ENCODE measurements at places on chromosomes 16 and 17.

DNA sequence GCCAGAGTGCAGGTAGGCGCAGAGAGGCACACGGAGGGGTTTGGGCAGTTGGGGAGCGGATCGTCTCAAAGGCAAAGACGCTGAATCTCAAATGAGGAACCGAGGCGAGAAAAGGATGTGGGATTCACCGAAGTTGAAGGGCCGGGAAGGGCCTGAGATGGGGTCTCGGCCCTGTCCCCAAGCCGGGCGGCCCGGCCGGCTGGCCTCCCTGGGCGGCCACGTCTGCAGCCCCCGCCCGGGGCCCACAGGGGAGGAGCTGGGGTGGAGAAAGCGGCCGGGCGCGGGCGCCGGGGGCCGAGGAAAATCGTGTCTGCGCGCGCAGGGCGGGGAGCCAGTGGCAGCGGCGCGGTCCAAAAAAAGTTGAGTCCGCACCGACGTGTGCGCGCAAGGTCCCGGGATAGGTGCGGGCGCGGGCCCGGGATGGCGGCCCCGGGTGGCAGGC, 458 bp downstream of the SLC12A4 start:
- peak; percentile 71 for DNase-seq

DNA sequence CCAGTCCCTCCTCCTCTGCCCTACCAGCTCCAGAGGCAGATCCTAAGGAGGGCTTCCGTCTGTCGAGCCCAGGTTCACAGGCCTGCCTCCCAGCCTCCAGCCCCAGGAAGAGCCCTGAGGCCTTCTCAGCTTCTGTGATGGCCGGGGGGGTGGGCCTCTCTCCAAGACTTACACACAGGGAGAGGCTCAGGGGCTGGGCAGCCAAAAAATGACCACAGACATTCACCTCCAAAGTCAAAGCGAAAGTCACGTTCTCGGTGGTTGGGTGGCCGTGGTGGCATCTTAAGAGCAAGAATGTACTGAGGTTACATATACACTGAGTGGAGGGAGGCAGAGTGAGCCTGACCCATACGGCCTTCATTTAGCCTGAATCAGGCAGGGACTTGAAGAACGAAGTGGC, 119.1 kb downstream of the CCDC182 start:
- no peak for DNase-seq

- no peak for DNase-seq
Measured at GRCh38 chr16:25172831-25173230, 43.9 kb upstream of the AQP8 start.

- DNase-seq: no peak
Measured at GRCh38 chr17:70683936-70684335, 514.6 kb downstream of the KCNJ2 start.

DNA sequence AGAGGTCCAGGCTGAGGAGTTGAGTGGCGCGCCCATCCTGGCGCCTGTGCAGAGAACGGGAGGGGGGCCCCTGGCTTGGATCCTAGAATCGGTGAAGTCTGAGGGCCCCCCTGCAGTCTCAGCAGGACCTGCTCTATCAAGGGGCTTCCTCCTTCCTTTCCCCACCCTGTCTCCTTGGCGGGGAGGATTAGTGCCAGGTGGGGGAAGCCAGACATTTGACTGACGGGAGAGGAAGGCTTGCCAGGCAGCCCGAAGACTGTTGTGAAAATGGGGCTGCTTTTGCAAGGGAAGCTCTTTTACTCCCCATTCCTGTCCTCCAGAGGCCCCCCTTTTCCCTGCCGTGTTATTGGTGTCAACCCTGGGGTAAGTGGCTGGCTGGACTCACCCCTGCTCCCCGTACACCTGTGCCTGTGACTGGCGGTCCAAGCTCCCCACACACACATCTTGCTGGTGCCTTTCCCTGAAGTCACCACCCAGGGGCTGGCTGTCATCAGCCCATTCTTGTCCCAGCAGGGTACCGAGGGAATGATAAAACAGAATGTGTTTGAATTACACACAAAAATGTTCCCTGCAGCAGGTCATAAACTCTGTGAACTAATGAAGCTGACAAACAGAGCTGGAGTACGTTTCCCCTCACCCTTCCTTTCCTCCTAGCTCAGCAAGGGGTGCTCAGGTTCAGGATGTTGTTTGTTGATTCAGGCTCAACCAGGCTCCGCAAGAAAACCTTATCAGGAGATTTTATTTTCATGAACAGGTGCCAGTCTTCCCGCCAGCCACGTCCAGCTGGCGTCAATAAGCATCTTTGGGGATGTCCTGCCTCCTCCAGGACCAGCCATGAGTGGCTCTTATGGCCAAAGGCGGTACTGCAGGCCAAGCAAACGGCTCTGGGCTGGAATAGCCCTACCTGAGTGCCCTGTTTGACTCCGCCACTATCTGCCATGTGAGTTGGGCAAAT, 4.4 kb upstream of the ARMC7 start:
- no peak for DNase-seq

DNA sequence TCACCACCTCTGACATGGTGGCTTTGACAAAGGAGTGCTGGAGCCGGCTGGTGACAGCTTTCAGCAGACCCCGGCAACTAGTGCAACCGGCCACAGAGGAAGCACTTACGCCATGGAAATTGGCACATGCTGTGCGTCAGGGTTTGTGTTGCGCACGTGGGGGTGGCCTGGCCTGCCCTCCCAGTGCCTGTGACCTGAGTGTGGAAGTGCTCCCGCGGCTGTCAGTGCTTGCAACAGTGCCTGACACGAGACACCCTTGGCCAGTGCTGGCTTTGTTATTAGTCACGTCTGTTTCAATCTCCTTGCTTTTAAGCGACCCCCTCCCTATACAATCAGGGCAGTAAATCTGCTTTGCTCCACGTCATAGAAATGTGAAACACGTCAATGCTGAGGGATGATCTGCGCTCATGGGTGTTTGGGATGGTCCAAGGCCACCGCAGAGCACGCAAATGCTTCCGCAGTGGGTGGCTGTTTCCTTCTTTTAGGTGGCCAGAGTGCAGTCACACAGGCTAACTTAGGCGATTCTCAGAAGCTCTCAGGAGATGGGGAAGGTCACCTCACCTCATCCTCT, 64.3 kb downstream of the PGS1 start:
- DNase-seq: peak; percentile 69

DNA sequence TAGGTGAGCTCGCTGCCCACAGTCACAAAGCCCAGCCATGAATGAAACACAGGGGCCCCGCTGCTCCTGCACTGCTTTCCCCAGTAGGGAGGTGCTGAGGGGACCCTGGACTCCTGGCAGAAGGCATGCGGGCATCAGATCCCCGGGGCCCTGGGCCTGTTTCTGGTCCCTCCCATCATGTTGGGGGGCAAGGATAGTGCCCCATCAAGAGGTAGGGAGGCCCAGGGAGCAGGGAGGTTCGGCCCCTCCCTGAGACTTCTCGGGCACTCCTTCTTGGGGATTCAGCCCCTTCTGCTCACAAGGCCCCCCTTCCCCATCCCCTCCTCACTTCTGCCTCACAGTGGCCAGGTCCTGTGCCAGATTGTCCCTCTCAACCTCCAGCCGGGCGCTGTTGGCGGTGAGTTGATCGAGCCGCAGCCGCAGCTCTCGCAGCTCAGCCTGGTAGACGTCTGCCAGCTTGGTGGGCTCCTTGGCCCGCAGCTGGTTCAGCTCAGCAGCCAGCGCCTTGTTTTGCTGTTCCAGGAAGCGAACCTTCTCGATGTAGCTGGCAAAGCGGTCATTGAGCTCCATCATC, 515 bp downstream of the GFAP start:
- no peak for DNase-seq

GRCh38 chr17:68292689-68293040, 1.4 kb downstream of the ARSG start:
- no peak for DNase-seq

DNA sequence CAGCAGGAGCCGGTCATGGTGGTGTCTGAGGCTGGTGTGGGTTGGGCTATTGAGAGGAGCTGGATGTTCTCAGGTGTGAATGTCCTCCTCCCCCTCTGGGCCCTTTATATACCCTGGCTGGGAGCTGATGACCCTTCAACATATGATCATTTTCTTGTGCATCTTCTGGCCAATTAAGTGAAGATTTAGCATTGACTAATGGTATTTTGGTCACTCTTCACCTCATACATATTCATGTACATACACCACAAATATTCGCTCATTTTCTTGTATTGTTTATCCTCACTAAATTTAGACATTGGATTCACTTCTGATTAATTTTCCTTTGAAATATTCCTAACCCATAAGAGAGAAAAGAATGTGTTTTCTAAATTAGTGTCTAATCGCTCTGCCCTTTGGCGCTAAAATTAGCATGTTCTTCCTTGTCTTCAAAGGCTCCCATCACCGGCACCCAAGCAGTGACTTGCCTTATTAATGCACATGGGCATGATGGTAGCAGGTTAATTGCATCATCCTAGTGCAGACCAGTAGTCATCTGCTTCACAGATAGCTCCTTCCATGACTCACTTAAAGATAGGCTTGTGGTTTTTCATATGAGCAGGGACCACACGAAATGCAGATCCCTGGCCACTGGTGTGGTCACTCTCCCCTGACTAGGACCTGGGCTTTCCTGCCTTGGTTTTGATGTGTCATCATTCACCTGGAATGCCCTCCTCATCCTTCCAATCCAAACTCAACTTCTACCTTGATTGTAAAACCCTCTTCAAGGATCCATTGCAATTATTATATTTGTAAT, at the start of gene KRTAP2-4:
KRTAP2-4 (minus strand) TSS at position 51 of the 796 bp plus-strand sequence; CDS start at position 17, 34 bp downstream.
- no peak for DNase-seq

DNA sequence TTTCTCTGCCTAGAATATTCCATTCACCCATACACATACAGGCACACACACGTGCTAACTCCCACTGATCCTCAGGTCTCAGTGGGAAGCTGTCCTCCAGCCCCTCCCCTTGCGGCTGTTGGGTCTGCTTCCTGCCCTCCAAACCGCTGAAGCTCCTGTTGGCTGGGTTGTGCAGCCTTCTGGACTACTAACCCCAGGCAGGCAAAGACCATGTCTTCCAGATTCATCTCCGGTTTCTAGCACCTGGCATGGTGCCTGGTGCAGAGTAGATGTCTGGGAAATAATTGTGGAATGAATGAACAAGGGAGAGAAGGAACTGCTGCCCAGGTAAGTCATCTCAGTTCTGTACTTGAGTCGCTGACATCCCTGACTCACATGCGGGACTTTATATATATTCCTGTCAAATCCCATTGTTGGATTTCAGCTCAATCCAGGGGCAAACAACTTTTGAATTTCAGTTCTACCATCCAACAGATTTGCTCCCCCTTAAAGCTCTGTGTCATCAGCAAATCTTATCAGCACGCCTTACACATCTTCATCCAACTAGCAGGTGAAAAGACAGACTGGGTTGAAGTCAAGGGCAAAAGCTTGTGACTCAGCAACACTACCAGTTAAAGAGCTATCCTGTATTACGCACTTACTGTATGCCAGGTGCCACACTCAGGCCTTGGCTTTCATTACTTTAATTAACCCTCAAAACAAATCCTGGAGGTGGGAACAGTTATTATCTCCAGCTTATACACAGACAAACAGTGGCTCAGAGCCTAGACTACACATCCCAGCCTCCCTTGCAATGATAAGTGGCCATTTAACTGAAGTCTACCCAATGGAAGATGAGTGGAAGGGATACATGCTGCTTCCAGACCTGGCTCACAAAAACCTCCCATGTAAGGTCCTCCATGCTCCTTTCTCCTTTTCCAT, 51.1 kb downstream of the SRCIN1 start:
- DNase-seq: no peak

- no peak for DNase-seq
Measured at GRCh38 chr17:47840001-47840741, 902 bp downstream of the SCRN2 start.

DNA sequence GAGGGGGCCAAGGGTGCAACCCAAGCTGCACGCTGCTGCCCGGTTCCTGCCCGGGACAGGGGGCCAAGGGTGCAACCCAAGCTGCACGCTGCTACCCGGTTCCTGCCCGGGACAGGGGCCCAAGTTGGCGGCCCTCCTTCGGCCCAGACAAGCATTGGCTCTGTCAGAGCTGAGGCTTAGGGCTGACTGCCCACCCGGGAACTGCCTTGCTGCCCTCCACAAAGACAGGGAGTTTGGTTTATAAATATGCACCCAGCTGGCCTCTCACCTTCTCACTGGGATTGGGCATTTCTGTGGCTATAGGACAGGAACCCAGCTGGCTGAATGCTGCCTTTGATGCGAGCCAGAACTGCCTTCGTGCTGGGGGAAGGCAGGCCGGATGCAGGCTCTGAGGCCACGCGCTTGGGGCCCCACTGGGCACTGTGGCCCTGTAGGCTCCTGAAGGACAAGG, 105.7 kb downstream of the IRX5 start:
- peak; percentile 41 for DNase-seq

- no peak for DNase-seq
Measured at GRCh38 chr16:86443508-86444147, 66.7 kb upstream of the FOXF1 start.

DNA sequence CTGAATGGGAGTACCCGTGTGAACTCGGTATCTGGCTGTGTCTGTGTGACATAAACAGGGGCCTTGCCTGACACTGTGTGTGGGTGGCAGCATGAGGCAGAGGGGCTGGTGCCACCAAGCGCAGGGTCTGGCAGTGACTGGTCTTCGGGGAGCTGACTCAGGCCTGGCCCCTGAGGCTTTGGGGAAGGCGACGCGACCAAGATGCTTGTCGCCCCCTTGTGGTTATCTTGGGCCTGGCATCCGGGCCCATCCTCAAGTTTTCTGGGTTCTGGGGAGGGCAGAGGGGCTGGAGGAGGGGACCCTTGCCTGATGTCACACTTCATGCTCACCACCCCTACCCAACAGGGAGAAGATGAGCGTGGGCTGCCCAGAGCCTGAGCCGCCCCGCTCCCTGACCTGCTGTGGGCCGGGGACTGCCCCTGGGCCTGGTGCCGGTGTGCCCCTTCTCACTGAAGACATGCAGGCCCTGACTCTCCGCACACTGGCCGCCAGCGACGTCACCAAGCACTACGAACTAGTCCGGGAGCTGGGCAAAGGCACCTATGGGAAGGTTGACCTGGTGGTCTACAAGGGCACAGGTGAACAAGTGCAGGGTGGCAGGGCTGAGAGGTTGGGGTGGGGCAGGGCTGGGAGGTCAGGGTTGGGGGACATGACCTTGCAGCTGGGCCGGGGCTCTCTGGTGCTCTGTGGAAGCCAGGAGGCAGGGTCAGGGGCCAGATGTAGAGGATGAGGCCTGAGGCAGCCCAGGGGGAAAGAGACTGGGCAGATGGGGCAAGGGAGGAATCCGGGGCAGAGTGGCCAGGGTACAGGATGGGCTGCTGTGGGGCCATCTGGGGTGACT, 24.9 kb downstream of the SBK1 start:
- no peak for DNase-seq

- DNase-seq: no peak
Measured at GRCh38 chr17:77615703-77616253, 342.7 kb upstream of the TNRC6C start.

- DNase-seq: no peak
Measured at GRCh38 chr17:57861000-57861789, 11.4 kb upstream of the MRPS23 start.

GRCh38 chr16:55703003-55704001, 47.5 kb downstream of the SLC6A2 start:
- DNase-seq: no peak

GRCh38 chr17:2065949-2066400, 11.1 kb downstream of the HIC1 start:
- DNase-seq: no peak

DNA sequence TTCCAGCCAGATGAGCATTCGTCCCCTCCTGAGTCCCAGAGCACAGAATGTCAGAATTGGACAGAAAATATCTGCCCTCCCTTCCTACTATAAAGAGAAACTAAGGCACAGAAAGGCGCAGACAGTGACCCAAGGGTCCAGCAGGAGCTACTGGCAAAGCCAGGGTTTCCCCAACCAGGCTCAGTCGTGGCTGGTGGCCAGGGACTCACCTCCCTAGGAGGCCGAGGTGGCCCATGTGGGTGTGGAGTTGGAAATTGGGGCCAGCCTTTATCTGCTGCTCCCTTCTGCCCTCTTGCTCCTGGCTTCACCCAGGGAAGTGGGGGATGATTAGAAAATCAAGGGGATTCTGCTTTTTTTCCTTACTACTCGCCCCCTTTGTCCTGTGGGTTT, 1.1 kb downstream of the DRC7 start:
- no peak for DNase-seq

- peak; percentile 92 for DNase-seq
Measured at GRCh38 chr17:1008008-1008761, 11.3 kb downstream of the TIMM22 start.
